ENCODE measurements at places on chromosomes 4 and X. TPM values are rescaled to one million over a fixed set of nuclear protein-coding genes. Genes with fewer than 3 reads are reported as not detected.

GRCh38 chr4:54091637-54092404 is 8.1 kb upstream of the GSX2 start:
- peak overlapping the region; percentile 44 for H3K27ac ChIP-seq
- DNase-seq = peak; percentile 84
- H3K4me3 ChIP-seq = peak overlapping the region; percentile 76
- H3K27me3 ChIP-seq = peaks cover 59% of the 10 kb centered on the region

CXCL11 gene
- total RNA-seq = not detected

GRCh38 chr4:103024996-103025395 is 5.5 kb upstream of the SLC9B1 start:
- H3K27ac ChIP-seq = no peak overlapping the region
- H3K4me1 ChIP-seq = peaks cover 13% of the 10 kb centered on the region
- no peak overlapping the region for H3K4me3 ChIP-seq
- DNase-seq = no peak
- H3K36me3 ChIP-seq = peaks cover 10% of the 10 kb centered on the region

DNA sequence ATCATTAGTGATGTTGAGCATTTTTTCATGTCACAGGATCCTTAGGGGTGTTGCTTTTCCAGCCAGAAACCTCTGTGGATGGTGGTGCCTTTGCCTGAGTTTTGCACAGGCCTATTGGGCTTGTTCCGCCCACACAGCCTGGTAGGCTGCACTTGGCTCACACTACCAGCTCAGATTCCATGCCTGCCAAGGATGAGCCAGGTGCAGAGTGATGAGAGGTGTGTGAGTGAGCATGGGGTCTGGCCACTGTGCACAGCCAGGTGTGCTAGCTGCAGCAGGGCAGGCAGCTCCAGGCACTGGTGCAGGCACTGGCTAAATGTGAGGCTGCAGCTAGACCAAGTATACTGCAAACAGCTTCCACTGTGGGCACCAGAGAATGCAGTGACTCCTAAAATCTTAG is 341.6 kb downstream of the FSTL5 start:
- no peaks in the 10 kb centered on the region for H3K36me3 ChIP-seq
- no peaks in the 10 kb centered on the region for H3K27me3 ChIP-seq
- H3K27ac ChIP-seq = no peak overlapping the region
- no peak for DNase-seq
- no peaks in the 10 kb centered on the region for H3K4me1 ChIP-seq
- no peak overlapping the region for H3K4me3 ChIP-seq

MAP3K15 gene
- 1.2 TPM for total RNA-seq

IL3RA gene
- 0.63 TPM for total RNA-seq

PROM1 gene
- 0.35 TPM for total RNA-seq

DNA sequence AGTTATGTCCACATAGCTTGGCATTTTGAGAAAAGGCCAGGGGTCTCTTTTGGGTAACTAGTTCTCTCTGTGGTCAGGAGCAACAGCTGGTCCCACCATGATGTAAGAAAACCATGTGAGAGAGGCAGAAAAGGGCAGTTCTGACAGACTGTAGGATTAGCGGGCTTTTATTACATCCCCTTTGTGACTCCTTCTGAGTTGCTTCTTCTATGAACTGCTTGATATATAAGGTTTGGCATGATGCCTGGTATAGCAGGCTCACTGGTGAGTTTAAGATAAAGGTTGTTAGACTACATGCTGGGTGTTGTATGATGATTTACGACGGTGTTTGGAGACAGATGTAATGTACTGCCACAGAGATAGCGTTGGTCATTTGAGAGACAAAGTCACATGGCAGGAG is 2308.1 kb upstream of the AGA start:
- H3K27me3 ChIP-seq = no peaks in the 10 kb centered on the region
- no peaks in the 10 kb centered on the region for H3K36me3 ChIP-seq
- no peaks in the 10 kb centered on the region for H3K4me1 ChIP-seq
- DNase-seq = no peak

GRCh38 chr4:139266583-139267257 is 13.3 kb downstream of the MGARP start:
- peak overlapping the region; percentile 25 for H3K4me3 ChIP-seq
- H3K36me3 ChIP-seq = no peaks in the 10 kb centered on the region
- peaks cover 27% of the 10 kb centered on the region for H3K4me1 ChIP-seq
- DNase-seq = peak; percentile 92
